HL-60 (cell line): ENCODE measurements at places on chromosomes 1 and 21.

DNA sequence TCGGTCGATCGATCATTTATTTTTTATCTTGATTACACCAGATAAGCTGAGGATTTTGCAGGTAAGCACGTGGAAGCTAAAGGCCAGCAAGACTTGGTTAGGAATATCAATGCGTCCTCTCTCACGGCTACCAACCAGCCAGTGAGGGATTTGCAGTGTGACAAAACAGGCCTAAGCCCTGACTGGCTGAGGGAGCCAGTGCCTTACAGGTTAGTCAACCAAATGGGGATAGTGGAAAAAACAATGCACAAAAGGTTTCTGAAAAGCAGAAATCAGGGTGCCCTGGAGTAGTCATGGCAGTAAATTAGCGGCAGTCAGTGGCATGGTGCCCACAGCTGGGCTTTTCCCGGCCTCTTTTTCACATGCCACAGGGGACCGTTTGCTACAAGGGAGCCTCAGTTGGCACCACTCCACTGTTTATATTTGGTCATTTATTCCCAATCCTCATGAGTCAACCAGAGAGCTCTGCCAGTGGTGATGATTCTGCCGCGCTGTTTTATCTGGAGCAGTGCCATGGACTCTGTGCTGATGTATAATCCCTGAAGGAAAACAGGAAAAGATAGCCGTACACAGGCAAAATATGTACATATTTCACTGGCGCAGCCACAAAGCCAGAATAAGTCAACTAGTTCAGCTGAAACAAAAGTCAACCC lies 167.6 kb downstream of the RHOU start:
- DNase-seq = no peak

- no peak for DNase-seq
Observed at GRCh38 chr1:89322402-89322801, 41.5 kb upstream of the GBP6 start.

DNA sequence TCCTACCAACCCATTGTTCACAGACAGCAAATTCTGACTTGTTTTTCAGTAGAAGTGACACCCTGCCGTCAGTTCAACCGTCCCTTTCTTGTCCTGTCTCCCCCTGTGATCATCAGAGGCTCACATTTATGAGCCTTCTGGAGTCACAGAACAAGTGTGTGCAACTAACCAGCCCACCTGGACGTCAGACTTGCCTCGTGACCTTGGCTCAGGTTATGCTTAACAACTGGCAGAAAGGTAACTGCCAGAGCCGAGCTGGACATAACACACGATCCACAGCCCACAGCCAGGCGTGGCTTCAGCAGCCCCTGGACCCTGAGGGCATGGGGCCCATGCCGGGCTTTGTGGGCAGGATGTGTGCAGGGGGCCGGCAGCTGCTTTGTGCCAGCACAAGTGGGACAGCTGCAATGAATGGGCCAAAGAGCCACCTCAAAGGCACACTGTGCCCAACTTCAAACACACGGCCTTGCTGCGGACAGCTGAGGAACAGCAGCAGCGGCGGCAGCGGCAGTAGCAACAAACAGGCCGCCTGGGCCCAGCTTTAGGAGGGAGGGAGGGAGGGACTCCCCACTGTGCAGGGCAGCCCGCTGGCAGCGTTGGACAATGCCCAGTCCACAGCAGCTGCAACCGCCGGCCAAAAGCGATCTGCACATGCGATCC lies 103.9 kb downstream of the ZBTB18 start:
- DNase-seq = no peak

- DNase-seq = no peak
Observed at GRCh38 chr21:45150638-45151131, 76.3 kb downstream of the ADARB1 start.

- no peak for DNase-seq
Observed at GRCh38 chr21:40337981-40338380, 470.7 kb downstream of the PCP4 start.

GRCh38 chr1:203346060-203346768 lies 4.7 kb downstream of the FMOD start:
- no peak for DNase-seq

- DNase-seq = no peak
Observed at GRCh38 chr1:232504651-232505050, 125.3 kb downstream of the SIPA1L2 start.

- no peak for DNase-seq
Observed at GRCh38 chr1:185393815-185394214, 76.8 kb upstream of the IVNS1ABP start.

GRCh38 chr21:34642211-34643075 lies 26.4 kb upstream of the CLIC6 start:
- DNase-seq = no peak
